Activated CD4-positive, alpha-beta T cell treated with anti-CD3 and anti-CD28 coated beads, Interleukin-2, amount 10 ng/mL, durations not matched to agents 7 days and 5 days (primary cell): ENCODE measurements at places on chromosomes 13 and 19. TPM values are rescaled to one million over a fixed set of nuclear protein-coding genes. Genes with fewer than 3 reads are reported as not detected.

GRCh38 chr19:42277821-42278451 is 8.9 kb downstream of the CIC start:
- H3K36me3 ChIP-seq = peaks cover 29% of the 10 kb centered on the region
- H3K27me3 ChIP-seq = no peaks in the 10 kb centered on the region
- no peak for DNase-seq
- peak overlapping the region; percentile 86 for H3K4me3 ChIP-seq
- peak overlapping the region; percentile 77 for H3K27ac ChIP-seq

Gene KLK12
- total RNA-seq = not detected

- H3K4me3 ChIP-seq = peak overlapping the region; percentile 100
- DNase-seq = peak; percentile 79
- H3K27ac ChIP-seq = peak overlapping the region; percentile 99
- peaks cover 53% of the 10 kb centered on the region for H3K4me1 ChIP-seq
- H3K27me3 ChIP-seq = no peaks in the 10 kb centered on the region
- H3K36me3 ChIP-seq = peaks cover 43% of the 10 kb centered on the region
Measured at GRCh38 chr19:35153701-35154524, 622 bp upstream of the FXYD5 start.

GRCh38 chr19:32526895-32527294 is 54.1 kb upstream of the PDCD5 start:
- H3K27ac ChIP-seq = no peak overlapping the region
- H3K4me3 ChIP-seq = no peak overlapping the region
- H3K36me3 ChIP-seq = no peaks in the 10 kb centered on the region
- peaks cover 2% of the 10 kb centered on the region for H3K27me3 ChIP-seq
- no peaks in the 10 kb centered on the region for H3K4me1 ChIP-seq
- DNase-seq = no peak

GRCh38 chr13:83086948-83087347 is 795.3 kb downstream of the SLITRK1 start:
- H3K27me3 ChIP-seq = no peaks in the 10 kb centered on the region
- no peaks in the 10 kb centered on the region for H3K36me3 ChIP-seq
- no peak for DNase-seq
- H3K27ac ChIP-seq = no peak overlapping the region
- H3K4me1 ChIP-seq = no peaks in the 10 kb centered on the region
- H3K4me3 ChIP-seq = no peak overlapping the region

- no peaks in the 10 kb centered on the region for H3K4me1 ChIP-seq
- H3K4me3 ChIP-seq = no peak overlapping the region
- H3K36me3 ChIP-seq = no peaks in the 10 kb centered on the region
- no peak overlapping the region for H3K27ac ChIP-seq
- H3K27me3 ChIP-seq = no peaks in the 10 kb centered on the region
Measured at GRCh38 chr13:35699825-35700510, 223.5 kb upstream of the MAB21L1 start.

Gene LILRA1
- not detected for total RNA-seq
